Immature natural killer cell (primary cell): ENCODE measurements at places on chromosomes 12 and 14. TPM values are rescaled to one million over a fixed set of nuclear protein-coding genes. Genes with fewer than 3 reads are reported as not detected.

PLEKHG3 gene
- polyA plus RNA-seq, result 216 TPM

GRCh38 chr12:121030576-121031212, 8.4 kb downstream of the OASL start:
- DNase-seq, result no peak

GRCh38 chr12:101209319-101210302, at the start of gene SLC5A8:
Gene SLC5A8 (minus strand): TSS chr12:101210238. CDS start chr12:101209848, 390 bp downstream.
- DNase-seq, result no peak

DNA sequence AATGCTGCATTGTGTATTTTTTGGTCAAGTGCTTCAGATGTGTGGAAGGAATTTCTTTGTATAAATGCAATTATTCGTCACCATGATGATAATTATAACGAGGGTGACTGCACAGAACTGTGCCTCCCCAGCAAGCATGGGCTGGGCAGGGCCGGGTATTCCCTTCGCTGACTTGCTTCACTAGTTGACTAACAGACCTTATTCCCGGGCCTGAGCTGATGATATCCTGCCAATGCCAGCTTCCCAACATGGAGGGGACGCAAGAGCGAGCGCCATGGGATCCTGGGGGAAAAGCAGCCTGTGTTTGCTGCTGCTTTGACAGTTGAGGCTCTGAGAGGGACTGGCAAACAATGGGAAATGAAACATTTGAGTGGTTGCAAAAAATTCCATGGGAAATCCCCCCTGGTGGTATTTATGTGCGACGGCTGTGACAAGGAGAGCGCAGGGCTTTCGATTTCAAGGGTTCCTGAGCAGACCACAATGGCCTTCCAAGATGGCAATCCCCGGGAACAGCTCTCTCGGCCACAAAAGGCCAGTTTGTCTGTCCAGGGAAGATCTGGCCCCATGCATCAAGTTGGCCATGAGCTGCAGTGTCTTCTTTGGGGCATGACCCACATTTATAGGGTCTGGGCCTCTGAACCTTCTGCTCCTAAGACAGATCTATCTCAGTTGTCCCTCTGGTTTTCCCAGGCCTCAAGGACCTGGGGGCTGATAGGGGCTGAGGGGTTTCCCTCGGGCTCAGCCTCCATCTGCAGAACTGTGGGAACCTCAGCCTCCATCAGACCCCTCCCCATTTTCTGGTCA, 21.9 kb upstream of the MAP1LC3B2 start:
- DNase-seq, result no peak

GRCh38 chr12:127044836-127045235, 1222.1 kb upstream of the TMEM132C start:
- no peak for DNase-seq

DNA sequence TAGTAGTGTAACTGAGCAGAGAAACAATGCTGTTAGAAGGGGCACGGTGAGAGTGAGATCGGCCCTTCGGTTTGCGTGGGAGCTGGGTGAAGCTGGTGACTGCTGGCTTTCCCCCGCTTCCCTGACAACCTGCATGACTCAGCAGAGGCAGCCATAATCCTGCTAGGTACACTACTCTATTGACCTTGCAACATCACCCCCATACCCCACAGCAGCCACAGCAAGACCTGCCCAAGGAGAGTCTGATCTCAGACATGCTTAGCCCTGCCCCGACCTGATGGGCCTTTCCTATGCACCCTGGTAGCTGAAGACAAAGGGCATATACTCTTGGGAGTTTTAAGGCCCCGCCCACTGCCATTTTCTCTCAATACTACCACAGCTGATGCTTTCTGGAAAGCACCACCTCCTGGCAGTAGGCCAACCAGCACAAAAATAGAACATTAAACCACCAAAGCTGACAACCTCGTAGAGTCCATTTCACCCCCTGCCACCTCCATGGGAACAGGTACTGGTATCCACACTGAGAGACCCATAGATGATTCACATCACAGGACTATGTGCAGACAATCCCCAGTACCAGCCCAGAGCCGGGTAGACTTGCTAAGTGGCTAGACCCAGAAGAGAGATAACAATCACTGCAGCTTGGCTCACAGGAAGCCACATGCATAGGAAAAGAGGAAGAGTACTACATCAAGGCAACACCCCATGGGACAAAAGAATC, 75.9 kb upstream of the RGS6 start:
- no peak for DNase-seq

DNA sequence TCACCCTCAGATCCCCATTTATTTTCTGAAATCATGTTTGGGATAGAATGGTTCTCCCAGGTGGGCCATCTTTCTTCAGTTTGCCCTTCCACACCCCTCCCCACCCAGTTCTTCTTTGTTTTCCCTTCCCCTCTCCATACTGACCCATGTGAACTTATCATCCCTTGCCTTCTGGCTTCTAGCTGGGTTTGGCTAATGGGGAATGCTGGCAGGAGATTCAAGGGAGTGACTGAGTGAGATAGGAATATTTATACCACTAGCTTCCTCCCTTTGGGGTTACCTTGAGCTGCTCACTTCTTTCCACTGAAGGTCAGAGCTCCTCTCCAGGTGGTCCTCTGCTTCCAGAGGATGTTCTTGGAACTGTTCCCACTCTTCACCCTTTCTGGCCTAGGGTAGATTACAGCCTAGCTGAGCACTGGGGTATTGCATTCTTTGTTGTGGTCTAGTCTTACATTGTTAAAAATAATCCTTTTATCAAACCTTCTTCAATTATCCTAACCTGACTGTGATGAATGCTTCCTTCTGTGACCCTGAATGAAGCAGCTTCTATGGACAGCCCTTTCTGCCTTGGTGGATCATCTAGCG, 88.3 kb upstream of the ATP2B1 start:
- DNase-seq, result no peak

KRT85 gene
- not detected for polyA plus RNA-seq

TAS2R8 gene
- polyA plus RNA-seq, result not detected

MYF5 gene
- polyA plus RNA-seq, result not detected

DNA sequence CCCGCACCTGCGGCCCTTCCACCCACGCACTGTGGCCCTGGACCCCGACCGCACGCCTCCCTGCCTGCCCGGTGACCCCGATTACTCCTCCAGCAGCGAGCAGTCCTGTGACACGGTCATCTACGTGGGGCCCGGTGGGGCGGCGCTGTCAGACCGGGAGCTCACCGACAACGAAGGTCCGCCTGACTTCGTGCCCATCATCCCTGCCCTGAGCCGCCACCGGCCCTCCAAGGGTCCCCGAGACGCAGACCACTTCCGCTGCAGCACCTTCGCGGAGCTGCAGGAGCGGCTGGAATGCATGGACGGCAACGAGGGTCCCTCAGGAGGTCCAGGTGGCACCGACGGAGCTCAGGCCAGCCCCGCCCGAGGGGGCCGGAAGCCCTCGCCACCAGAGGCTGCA, 36.7 kb downstream of the KIF26A start:
- no peak for DNase-seq

DNA sequence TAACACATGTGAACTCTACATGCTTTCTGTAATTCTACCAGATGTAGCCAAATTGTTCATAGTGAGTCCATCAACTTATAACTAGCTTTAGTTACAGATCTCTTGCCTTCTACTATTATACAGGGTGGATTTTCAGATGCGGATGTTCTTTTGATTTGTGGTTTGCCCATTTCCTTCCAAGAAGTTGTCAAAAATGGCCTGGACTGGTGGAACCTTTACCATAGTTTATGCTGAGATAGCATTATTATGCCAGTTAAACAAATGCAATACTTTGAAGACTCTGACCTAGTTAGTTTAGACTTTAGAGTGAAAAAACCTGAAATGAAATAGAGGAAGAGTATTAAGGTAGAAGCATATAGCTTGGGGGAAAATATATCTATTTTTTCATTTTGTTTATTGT, 27.4 kb upstream of the CFL2 start:
- peak; percentile 5 for DNase-seq
